Iris pigment epithelial cell (primary cell): ENCODE measurements at places on chromosomes 16 and 17.

DNA sequence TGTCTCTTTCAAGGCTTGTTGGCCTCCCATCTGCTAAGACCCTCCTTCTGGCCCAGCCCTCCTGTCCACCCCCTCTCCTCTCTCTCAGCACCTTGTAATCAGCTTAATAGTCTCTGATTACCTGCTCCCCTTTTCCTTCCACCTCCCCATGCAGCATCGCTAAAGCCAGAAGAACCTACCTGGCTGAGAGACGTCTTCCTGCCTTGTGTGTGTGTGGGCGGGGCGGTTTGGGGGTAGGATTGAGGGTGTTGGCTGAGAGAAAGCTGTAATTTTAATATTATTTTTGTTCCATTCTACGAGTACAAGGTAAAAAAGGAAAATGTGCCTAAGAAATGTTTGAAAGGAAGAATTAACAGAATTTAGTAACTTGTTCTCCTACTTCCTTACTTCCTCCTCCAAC, 3.4 kb downstream of the DNAH9 start:
- DNase-seq: no peak

DNA sequence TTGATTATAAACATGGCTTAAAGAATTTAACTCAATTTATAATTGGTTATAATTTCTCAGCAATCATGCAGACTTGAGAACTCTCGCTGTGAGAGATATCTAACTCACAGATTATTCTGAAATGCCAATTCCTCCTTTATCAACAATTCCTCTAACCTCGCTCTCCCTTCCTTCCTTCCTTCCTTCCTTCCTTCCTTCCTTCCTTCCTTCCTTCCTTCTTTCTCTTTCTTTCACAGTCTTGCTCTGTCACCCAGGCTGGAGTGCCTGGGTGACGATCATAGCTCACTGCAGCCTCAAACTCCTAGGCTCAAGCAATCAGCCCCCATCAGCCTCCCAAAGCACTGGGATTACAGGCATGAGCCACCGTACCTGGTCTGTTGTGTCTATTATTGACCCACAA, 42.4 kb downstream of the CHD9 start:
- DNase-seq: no peak

GRCh38 chr16:54285414-54286089, 1.0 kb downstream of the IRX3 start:
- peak; percentile 64 for DNase-seq

GRCh38 chr17:72034000-72034399, 86.8 kb upstream of the SOX9 start:
- no peak for DNase-seq

GRCh38 chr16:85157813-85158742, 45.8 kb upstream of the CIBAR2 start:
- DNase-seq: no peak

- DNase-seq: peak; percentile 86
These were observed 26.0 kb downstream of the ZDHHC7 start for GRCh38 chr16:84985079-84986065.
